ENCODE measurements at places on chromosomes 6 and 20.

- no peak for DNase-seq
Observed at GRCh38 chr20:5085380-5085779, 34.4 kb downstream of the PCNA start.

DNA sequence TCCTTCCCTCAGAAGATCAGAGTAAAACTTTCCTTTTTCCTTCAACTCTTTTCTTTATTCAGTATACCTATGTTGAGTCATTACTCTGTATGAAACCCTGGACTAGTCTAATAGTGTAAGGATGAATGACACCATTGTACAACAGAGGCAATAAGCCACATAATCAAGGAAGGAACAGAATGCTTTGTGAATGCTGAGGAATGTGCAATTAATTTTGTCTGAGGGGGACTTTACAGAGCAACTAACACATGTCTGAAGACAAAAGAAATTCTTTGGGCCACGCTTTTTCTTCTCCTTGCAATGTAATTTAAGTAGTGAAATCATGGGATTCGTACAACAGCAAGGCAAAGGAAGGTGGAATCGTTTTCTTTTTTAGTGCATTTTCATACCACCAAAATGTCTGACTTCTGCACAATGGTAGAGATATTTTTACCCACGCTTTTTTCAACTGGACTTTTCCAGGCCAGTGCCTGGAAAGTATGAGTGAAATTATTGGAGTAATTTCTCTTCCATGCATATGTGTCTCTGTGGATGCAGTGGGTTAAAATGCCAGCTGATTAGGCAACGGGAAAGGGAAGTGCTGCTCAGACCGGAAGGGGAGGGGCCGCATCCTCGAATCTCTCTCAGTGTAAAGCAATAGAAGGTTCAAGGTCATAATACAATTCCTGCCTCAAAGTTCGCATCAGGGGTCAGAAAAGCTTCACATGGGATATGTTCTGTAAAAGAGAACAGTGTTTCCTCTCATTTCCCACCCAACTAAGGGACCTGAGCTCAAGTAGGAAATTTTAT is 89.9 kb upstream of the MTHFD1L start:
- no peak for DNase-seq

- no peak for DNase-seq
Observed at GRCh38 chr6:34938268-34938667, 49.2 kb downstream of the ANKS1A start.

DNA sequence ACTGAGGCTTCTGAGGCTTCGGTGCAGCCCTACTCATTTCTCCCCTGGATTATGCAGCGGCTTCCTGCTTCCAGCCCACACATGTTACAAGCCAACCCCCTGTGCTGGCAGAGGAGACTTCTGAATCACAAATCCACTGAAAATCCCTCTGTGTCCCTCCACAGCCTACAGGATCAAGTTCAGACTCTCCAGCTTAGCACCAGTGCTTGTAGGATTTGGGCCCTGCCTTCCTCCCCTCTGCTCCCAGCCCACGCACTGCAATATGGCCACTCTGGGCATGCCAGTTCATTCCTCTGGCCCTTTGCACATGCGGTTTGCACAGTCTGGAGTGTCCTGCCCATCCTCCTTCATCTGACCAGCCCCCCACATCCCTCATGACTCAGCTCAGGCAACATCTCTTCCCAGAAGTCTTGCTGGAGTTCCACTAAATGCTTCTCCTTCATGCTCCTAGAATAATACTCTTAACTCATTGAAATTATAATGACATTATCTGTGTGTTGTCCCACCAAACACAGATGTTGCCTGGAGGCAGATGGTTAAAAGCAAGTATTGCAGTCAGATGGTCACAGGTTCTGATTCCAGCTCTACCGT is 15.9 kb upstream of the MDGA1 start:
- no peak for DNase-seq

DNA sequence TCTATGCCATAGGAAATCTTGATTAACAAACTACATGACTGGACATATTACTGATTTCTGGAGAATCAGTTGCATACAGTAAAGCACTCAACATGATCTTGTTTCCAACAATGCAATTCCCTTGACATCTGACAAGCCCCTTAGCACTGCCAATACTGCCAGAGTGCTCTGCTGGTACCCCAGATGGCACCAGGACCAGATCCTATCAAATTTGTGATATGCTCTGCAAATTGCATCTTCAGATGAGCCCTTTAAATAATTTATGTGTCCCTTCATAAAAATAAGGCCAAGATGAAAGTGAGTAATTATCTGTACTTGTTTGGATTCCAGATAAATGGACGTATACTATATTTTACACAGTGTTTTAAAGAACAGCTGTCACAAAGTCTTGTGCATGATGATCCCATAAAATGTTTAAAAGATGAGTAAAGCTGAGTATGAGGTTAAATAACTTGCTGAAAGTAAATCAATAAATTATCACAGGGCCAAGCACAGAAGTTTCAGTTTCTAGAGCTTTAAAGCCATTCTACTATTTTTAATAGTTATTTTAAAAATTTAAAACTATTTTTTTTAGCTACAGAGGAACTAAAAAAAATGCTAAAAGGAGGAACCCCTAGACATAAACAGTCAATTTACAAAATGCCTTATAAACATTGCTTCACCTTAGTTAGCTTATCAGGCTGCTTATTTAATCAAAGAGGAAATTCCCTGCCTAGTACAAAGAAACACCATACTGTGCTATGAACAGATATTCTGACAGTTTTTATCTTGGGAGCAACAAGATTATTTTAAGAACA is 42.1 kb downstream of the NUDT3 start:
- no peak for DNase-seq

- no peak for DNase-seq
Observed at GRCh38 chr6:88695937-88696336, 267.5 kb downstream of the RNGTT start.

DNA sequence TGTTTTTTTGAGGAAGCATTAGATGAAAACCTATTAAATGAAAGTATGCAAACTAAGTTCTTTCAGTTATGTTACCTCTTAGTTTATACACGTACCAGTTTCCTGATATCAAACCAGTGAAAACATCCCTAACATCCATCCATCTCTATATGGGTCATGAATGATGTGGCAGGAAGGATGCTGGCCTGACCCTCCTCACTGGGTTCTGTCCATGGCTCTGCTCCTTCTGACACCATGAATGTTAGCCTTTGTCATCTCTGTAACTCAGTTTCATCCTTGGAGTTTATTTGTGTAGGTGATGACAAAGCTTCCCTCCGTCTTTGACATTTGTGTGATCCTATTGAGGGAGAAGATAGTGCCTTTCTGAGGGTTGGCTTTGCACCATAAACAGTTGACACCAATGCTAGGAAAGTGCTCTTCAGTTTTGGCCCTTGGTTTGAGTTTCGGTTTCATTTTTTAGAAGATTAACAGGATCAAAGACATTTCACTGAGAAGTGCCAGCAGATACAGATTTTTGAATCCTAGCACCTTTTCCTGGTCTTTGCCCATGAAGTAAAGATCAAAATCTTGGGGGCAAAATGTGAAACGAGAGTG is 72.0 kb upstream of the SCGN start:
- no peak for DNase-seq

GRCh38 chr6:122075084-122075838 is 324.2 kb upstream of the HSF2 start:
- no peak for DNase-seq

GRCh38 chr6:111788379-111789276 is 84.6 kb downstream of the FYN start:
- DNase-seq = no peak

GRCh38 chr6:34059136-34059731 is 86.7 kb downstream of the GRM4 start:
- no peak for DNase-seq

- no peak for DNase-seq
Observed at GRCh38 chr6:33794910-33795623, 6.1 kb upstream of the LEMD2 start.

- no peak for DNase-seq
Observed at GRCh38 chr6:148570456-148570855, 176.4 kb upstream of the UST start.

Measured in activated T-cell treated with anti-CD3 and anti-CD28 coated beads for 1 hour (primary cell).